NCI-H1694 treated with DMSO at 0.1 percent for 48 hours (cell line): ENCODE measurements at places on chromosomes 5 and 9.

DNA sequence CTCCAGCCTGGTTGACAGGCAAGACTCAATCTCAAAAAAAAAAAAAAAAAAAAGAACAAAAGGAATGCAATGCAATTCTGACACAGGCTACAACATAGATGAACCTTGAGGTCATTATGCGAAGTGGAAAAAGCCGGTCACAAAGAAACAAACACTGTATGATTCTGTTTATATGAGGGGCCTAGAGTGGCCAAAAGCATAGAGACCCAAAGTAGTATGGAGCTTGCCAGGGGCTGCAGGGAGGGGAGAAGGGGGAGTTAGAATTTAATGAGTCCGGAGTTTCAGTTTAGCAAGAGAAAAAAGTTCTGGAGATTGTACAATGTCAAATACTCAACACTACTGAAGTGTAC lies 33.2 kb upstream of the ASS1 start:
- DNase-seq, result no peak

GRCh38 chr9:2181792-2182191 lies 166.6 kb downstream of the SMARCA2 start:
- DNase-seq, result no peak

GRCh38 chr9:98678244-98678842 lies 30.4 kb downstream of the GABBR2 start:
- no peak for DNase-seq

- no peak for DNase-seq
Observed at GRCh38 chr9:114988962-114989599, 58.7 kb upstream of the TNFSF8 start.

DNA sequence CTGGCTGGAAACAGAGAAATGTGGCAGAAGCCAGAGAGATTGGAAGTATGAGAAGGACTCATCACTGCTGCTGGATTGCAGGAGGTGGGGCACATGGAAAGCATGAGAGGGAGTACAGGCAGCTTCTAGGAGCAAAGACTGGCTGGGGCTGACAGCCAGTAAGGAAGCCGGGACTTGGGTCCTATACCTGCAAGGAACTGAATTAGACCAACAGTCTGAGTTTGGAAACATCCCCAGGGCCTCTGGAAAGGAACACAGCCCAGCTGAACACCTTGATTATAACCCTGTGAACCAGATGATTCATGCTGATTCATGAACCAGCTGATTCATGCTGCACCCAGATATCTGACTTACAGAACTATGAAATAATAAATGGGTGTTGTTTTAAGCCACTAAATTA lies 93.4 kb downstream of the OSTF1 start:
- DNase-seq, result no peak

- DNase-seq, result peak; percentile 28
Observed at GRCh38 chr5:148740966-148741742, 85.3 kb upstream of the ADRB2 start.

DNA sequence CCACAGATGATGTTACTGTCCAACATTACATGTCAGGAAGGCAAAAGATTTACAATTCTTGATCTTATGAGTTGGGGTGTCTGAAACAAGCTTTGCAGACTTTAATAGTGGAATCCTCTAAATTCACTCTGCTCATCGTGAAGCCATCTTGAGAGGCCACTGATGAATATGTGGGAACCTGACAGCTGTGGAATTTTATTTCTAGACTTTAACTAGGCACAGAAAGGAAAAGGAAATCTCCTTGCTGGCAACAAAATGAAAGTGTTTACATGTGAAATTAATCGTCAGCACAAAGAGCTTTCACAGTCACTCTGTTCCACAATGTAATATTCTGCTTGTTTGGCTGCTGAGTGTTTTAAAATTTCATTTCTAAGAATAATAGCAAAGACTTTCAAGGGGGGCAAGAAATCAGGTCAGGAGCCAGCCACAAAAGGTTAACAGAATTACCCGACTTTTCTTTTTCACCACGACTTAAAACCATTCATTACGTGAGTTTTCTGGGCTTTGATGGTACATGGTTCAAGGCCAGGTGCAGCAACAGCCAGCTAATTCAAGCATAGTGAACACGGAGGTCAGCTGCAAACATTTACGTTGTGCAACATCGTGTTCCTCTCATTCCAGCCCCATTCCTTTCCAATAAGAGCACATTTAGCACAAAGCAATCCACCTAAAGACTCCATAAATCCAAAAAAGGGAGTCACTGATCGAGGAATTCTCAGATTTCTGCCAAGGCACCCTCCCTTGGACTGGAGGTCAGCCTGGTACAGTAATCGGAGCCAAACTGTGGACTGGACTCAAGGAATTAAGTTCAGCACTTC lies 14.6 kb downstream of the NREP start:
- DNase-seq, result no peak

DNA sequence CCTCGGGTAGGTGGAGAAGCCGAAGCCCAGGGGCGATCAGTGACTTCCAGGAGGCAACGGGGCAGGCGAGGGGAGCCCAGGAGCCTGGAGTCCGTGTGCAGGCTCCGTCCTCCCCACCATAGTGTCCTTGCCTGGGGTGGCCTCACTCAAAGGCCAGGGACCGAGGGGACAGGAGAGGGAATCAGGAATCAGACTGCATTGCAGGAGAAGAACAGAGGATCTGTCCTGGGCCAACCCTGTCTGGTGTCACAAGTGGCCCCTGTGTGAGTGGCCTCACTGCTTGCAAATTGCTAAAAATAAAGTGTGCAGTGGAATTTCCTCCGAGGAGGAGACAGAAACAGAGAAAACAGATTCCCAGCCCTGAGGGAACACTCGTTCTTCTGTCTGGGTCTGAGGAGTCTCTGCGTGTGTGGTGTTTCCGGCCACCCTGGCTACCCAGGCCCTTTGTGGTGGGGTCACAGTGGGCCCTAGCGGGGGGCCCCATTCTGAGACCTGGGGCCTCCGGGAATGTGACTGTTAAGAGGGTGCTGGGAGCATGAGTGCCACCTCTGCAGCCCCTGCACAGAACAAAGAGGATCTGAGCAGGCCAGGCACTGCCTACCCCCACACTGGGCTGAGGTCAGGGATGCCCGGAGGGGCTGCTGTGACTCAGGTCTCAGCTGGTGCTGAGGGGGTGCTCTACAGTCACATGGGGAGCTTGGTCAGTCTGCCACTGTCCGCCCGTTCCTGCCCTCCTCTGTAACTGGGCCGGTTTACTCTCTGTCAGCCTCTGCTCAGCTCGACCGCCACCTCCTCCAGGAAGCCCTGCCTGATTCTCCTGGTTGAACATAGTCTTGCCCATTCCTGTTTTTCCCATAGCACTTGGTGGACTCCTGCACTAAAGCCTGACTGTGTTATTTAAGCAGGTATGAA lies 7.4 kb downstream of the TRAF1 start:
- DNase-seq, result no peak

DNA sequence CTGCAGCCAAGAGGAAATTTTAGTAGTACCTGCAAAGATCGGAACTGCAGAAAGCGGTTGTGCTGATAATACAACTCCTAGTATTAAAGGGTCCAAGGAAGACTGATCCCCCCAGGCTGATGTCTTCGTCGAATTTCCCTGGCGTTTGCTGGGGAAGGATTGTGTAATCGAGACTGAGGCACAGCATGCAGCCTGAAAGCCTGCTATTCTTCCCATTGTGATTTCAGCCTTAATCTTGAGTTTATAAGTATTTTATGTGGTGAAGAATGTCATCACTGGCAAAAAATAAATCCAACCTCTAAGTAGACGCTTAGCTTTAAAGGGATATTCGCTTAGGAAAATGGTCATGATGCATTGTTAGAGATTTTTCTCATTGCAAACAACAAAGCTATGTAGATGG lies 21.3 kb upstream of the LMX1B start:
- no peak for DNase-seq

DNA sequence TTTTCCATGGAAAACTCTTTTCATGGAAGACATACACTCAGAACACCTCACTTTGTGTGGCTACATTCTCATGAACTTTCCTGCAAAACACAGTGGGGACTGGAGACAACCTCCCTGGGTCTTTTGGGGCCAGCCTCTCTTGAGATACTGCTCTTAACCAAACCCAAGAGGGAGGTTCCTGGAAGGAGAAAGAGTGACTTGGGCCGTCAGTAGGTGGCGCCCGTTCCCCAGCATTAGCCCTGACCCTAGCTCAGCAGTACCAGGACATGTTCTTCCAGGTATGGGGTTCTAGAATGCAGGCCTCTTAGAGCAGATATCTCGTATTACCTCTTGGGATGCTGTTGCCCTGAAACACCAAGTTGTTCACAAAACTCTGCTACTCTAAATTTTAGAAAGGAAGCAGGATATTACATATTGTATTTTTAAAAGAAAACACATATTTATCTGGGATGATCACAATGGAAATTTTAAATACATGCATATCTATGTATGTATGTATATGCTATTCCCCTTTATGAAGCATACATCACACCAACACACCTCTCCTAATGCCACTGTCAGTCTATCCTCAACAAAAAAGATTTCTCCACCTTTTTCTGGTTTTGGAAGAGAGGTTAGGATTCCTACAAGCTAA lies 15.8 kb upstream of the GLIS3 start:
- DNase-seq, result peak; percentile 59

- no peak for DNase-seq
Observed at GRCh38 chr5:153953411-153953810, 85.3 kb downstream of the FAM114A2 start.

DNA sequence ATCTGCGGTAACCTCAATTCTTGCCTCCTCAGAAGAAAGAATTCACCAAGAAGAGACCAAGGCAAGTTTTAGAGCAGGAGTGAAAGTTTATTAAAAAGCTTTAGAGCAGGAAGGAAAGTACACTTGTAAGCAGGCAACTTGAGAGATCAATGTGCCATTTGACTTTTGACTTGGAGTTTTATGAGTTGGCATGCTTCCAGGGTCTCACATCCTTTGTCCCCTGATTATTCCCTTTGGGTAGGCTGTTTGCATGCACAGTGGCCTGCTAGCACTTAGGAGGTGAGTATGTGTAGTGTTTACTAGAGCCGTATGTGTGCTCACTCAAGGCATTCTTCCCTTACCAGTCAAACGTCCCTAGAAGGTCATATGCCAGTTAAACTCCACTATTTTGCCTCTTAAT lies 111.0 kb upstream of the RAI14 start:
- no peak for DNase-seq

DNA sequence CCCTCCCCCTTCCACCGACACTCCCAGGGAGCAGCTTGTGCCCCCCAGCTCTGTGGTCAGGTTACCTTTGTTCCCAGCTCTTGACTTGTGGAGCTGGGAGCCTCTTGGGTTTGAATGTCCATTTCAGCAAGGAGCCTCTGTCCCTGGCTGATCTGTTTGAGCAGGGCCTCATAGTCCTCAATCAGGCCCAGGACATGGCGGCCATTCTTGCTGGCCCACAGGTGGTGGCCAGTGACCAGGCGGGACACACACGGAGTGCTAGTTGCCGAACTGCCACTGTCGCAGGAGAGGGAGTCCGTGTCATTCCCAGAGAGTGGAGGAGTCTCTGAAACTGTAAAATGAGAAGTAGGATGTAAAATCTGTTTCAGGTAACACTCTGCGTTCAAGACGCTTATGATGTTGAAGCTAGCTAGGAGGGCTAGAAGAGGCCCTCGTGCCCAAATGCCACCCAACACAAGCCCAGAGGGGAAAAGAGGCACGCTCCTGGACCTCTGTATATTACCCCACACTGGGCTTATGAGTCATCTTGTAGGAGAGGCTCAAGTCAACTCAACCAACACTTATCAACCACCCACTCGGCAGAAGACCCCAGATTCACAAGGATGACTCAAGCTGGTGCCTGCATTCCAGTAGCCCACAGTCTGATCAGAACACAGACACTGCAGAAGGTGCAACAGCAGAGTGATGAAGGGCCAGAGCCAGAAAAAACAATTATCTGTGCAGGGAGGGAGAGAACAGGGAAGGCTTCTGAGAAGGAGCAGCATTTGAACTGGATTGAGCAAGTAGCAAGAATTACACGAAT lies 177.0 kb downstream of the CDK5RAP2 start:
- no peak for DNase-seq

- DNase-seq, result no peak
Observed at GRCh38 chr5:34656001-34656699, at the start of gene RAI14. RAI14 (plus strand) TSS chr5:34656328; CDS start chr5:34686920, 30,592 bp downstream.

GRCh38 chr5:145203193-145203592 lies 631.9 kb downstream of the PRELID2 start:
- DNase-seq, result no peak

DNA sequence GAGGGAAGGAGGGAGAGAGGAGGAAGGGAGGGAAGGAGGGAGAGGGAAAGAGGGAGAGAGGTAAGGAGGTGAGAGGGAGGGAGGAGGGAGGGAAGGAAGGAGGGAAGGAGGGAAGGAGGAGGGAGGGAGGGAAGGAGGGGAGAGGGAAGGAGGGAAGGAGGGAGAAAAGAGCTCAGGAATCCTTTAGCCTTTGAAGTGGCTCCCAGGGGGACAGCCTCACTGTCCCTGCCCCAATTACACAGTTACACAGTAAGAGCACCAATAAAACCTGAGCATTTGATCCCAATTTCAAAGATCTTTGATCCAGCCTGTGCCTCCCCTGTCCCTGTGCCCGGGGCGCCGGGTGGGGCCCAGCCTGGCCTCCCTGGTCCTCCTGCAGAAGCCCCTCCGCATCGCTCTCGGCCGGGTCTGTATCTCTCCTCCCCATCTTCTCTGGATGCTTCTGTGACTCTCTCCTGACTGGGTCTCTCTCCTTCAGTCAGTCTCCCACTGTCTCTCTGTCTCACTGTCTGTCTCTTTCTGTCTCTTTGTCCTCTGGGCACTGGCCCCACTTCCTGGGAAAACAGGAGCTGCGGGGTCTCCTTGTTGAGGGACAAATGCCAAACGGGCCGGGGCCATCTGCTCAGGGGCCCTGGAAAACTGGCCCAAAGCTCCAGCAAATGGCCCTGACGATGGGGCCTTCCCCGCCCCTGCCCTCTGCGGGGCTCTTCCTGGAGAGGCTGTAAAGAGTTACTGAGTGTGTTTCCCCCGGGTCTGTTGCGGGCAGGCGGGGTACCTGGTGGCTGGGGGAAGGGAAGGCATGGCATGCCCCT lies 54.2 kb upstream of the EGFL7 start:
- DNase-seq, result no peak

DNA sequence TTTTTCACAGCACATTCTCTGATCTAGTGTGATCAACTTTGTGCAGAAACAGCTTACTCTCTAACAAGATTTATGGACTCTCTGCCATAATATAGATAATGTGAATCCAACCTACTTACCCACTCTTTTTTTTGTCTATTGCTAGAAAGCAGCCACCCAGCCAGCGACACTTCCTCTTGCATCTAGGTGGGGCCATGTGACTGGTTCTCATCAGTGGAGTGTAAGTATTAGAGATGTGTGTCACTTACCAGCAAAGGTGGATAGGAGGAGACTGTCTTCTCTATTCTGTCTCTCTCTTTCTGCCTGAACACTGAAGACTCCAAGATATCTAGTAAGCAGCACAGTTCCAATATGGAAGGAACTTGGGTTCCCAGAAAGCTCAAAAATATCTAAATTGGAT lies 174.8 kb downstream of the MCTP1 start:
- DNase-seq, result no peak
